ENCODE measurements at places on chromosomes 16 and 17. TPM values are rescaled to one million over a fixed set of nuclear protein-coding genes. Genes with fewer than 3 reads are reported as not detected.
A peak's percentile ranks its signal among the peaks of the same experiment; 100 is the strongest.

Gene IL34
- total RNA-seq = 1.3 TPM

Gene SLX4
- total RNA-seq = 4.0 TPM

DNA sequence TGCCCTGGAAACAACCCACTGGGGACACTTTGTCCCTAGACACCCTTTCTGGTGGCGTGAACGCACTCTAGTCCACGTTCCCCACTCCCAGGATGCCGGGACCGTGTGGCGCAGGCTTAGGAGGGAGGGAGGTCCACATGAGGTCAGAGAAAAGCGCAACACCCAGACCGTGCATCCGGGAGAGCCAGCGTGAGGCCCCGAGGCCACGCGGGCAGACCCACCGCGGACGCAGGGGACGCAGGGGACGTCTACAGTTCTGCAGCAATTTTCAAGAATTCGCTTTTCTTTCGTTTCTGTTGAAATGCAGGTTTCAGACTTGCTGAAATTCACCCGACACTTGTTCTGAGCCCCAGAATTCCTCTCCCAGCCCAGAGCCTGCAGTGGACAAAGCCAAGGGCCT lies 4.7 kb downstream of the RFNG start:
- no peak for DNase-seq

DNA sequence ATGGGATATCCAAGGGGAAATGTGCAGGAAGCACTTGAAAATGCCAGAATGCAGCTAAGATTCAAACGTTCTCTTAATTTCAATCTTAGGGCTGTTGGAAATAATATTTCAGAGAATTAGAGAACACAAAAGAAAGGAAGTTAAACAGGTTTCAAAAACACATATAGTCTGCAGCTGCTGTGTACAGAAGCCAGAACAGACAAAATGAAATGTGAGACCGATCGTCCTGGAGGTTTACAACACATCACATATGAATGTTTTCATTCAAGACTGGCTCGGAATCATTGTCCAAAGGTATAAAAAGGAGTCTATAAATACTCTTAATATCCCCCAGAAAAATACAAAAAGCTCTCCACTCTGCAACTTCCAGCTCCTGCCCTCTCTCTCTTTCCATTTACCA lies 14.3 kb downstream of the CYTH1 start:
- no peak for DNase-seq

DNA sequence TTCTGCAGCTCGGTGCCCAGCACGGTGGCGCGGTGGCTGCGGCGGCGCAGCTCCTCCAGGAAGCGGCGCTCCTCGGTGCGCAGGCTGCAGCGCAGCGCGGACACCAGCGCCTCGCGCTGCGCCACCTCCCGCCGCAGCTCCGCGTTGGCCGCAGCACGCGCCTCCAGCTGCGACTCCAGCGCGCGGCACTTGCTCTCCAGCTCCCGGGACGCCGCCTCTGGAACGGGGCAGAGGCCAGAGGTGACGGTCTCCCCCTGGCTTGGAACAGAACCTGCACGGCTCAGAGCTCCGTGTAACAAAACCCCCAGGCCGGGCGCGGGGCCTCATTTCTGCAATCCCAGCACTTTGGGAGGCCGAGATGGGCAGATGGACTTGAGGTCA lies 13.2 kb upstream of the CLUH start:
- no peak for DNase-seq

Gene PRSS8
- not detected for total RNA-seq

DNA sequence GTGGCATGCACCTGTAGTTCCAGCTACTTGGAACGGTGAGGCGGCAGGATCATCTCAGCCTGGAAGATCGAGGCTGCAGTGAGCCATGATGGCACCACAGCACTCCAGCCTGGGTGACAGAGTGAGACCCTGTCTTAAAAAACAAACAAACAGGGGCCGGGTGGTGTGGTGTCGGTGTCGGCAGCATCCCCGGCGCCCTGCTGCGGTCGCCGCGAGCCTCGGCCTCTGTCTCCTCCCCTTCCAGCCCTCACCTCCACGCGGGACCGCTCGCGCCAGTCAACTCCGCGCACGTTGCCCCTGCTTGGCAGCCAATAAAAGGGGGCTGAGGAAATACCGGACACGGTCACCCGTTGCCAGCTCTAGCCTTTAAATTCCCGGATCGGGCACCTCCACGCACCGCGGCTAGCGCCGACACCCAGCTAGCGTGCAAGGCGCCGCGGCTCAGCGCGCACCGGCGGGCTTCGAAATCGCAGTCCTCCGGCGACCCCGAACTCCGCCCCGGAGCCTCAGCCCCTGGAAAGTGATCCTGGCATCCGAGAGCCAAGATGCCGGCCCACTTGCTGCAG lies 204.7 kb downstream of the CDRT15L2 start:
- DNase-seq = no peak

GRCh38 chr16:66382171-66382965 lies 15.9 kb downstream of the CDH5 start:
- peak; percentile 99 for DNase-seq

Gene KRTAP9-2
- not detected for total RNA-seq

Gene STRADA
- 22.1 TPM for total RNA-seq

Gene KATNB1
- total RNA-seq = 25.4 TPM

DNA sequence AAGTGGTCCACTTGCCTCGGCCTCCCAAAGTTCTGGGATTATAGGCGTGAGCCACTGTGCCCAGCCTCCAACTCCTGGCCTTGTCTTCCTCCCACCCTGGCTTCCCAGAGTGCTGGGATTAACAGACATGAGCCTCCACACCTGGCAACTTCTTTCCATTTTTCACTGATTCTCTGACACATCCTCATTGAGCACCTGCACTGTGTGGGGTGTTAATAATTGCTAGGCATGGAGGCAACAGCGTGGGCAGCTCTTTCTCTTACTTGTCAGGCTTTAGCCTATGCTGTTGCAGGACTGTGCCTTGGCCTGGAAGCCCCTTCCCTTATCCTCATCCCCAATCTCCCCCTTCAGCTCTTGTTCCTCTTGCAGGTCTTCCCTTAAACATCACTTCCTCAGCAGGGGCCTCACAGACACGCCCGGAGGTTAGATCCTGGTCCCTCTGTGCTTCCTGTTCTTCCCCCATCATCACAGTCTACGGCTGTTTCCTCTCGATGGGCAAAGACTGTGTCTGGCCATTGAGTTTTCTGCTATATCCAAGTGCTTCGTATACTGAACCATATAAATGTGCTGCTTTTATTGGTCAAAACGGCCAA lies 7.9 kb downstream of the QPRT start:
- no peak for DNase-seq

DNA sequence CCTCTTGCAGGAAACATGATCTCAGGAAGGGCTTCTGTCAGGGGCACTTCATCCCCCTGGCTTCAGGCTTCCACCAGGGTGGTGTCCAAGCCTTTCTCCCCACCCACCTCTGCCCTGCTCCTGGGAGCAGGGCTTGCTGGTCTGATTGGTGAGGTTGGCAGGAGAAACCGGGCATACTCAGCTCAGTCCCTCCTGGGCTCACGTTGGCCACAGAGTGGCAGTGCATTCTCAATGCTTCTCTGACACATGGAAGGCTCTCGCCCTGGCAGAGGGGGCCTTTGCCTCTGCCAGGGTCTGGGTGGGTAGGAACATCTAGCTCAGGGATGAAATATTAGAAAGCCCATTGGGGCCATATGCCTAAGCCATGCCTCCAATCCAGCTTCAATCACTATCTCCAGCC lies 142.8 kb downstream of the AXIN2 start:
- no peak for DNase-seq

GRCh38 chr16:54673313-54673712 lies 257.4 kb upstream of the IRX5 start:
- no peak for DNase-seq

GRCh38 chr17:29154516-29155226 lies 25.5 kb downstream of the MYO18A start:
- no peak for DNase-seq

Gene SEZ6L2
- total RNA-seq = 0.53 TPM

GRCh38 chr16:2242598-2242997 lies 6.4 kb downstream of the DNASE1L2 start:
- no peak for DNase-seq

DNA sequence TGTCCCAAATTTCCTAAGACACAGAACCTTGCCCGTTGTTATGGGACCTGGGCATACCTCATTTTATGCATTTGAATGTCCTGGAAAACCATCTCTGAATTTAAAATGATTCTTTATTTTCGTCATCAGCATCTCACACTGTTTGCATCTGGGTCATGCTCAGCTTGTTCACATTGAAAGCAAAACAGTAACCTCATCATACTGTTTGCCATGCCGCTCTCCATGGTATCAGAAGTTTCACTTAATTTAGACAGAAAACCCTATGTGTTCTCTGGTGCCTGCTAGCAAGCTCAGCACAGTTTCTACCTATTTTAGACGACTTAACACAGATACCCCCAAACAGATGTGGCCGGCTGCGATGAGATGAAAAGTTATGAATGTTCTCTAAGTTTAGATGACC lies 292.1 kb downstream of the SNX29 start:
- DNase-seq = no peak
